ENCODE measurements at places on chromosomes 7 and 10.

DNA sequence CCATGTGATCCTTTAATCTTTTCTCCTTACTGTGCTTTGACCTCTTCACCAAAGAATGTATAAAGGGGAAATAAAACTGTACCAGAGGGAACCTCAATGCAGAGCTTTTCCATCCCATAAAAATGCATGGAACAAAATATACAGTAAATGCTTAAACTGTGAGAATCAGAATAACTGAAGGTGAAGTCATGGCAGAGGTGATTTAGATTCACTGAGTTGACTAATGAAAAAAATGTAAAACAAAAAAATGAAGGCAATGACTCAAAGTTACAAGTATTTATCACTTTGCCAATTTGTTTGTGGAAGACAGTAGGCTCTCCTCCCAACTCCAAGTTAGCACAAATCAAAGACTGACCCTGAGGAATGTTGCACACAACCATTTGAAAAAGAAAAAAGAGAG lies 1331.6 kb upstream of the SORCS1 start:
- no peak for DNase-seq

- DNase-seq = no peak
Observed at GRCh38 chr7:155490697-155491628, 33.0 kb downstream of the EN2 start.

- no peak for DNase-seq
Observed at GRCh38 chr7:78444267-78444666, 645.7 kb downstream of the PHTF2 start.

GRCh38 chr10:60934215-60935175 lies 9.5 kb downstream of the RHOBTB1 start:
- DNase-seq = no peak

- DNase-seq = no peak
Observed at GRCh38 chr7:50657912-50658311, 92.7 kb upstream of the DDC start.

All from stimulated activated CD8-positive, alpha-beta memory T cell treated with anti-CD3 and anti-CD28 coated beads, Interleukin-7, amount 100 ng/mL, for 1 hour (primary cell).